ENCODE measurements at places on chromosomes 4 and X.

DNA sequence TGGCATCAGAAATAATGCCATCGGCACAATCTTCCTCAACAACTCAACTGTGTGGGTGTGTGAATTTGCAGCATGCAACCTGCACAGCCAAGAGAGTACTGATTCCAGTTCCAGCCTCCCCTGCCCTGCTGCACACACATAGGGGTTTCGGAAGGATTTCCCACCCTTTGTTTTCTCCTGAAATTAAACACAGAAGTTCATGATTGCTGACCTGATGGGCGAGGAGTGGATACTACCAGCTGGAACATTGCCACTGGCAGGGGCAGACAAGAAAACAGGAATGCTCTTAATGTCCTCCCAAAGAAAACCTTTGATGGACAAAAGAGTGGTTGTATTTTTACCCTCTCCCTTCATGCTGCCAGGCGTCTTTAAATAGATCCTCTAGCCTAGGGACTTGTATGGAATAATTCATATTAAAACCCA is 4.8 kb downstream of the NDP start:
- no peak for DNase-seq

DNA sequence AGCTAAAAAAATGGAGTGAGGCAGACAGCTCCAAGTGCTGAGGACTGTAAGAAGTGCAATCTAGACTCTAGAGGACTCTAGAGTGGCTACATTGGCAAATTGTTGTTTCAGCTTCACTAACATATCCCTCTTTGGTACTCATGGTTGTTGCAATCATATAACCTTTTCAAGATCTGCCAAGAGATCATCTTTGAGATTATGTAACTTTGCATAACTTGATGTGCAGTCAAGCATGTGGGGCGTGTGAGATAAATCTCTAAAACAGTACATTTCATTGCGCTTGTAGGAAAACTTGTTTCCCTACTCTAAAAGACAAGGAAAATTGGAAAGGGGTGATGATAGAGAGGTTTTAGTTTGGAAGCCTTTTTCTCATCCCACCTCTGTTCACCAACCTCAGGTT is 11.2 kb upstream of the BRS3 start:
- no peak for DNase-seq

DNA sequence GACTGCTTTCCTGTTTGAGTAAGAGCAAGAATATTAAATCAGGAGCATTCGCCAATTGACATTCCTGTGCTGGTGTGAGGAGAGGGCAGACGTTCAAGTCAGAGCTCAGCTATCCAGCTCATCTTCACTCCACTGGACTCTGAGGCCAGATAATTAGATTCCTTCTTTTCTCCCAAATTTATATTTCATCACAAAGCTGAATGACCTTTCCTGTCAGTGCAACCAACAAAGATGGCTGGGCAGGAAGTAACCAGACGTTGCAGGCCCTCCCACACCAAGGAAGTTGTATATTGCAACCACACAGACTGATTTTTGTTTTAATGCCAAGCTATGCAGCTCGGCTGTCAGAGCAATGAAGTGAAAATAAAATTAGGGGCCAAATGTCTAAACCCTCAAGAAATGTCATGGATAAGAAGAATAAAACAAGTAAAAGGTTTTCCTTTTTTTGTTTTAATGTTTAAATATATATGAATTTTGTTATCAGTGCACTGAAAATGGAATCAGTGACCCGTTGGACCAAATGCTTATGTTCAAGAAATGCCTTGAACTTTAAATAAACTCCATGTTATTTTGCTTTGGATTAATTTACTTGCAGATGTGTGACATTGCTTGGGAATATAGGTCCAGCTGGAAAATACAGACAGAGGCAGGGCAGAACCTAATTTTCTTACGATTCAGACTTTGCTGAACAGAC is 578.9 kb upstream of the FAT1 start:
- no peak for DNase-seq

GRCh38 chr4:139843641-139844040 is 178.0 kb downstream of the MGST2 start:
- no peak for DNase-seq

DNA sequence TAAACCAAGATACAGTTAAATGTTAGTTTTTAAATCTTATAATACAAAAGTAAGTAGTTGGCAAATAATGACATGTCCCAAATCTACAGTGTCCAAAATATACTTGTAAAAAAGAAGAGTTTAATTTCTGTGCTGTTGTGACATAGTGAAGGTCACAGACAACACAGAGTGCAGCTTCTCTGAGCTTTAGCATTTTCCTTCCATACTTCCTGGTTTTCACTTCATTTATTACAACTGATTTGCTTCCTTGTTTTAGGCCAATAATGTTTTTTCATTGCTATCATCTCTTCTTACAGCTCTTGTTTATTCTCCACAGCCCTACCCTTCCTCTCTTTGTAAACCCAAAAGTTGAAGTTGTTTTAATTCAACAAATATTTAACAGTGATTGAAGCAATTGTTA is 132.4 kb upstream of the TET2 start:
- no peak for DNase-seq

DNA sequence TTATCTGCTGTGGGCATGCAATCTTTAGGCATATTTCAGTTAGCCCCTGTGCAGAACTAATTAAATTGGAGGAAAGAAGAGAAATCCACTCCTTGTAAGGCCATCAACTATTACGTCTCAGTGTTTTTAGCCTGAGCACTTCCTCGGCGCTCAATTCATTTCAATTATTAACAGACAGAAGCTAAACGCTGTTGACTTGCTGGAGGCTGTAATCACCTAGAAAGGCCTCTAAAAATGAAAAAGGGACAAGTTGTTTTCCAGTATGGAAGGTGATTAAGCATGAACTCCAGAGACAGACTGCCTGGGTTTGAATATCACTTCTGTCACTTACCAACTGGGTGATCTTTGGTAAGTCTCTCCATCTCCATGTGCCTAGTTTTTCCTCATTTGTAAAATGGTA is 59.6 kb downstream of the LEF1 start:
- DNase-seq = no peak

DNA sequence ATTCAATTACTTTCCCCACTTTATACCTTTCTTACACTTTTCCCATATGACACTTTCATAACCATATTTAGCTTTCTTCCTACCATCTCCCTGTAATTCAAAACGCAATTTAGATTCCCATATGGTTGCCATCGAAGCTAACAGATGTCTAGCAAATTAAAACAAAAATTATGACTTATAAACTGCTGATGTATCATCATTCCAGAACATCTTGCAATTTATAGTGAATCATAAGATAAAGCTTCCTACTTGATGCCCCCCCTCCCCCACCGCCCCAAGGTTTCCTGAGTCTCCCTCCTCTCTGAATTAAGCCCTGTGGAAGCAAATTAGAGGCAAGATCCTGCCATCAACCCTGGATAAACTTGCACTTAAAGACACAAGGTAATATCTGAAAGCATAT is 5.4 kb downstream of the TSPAN5 start:
- no peak for DNase-seq

DNA sequence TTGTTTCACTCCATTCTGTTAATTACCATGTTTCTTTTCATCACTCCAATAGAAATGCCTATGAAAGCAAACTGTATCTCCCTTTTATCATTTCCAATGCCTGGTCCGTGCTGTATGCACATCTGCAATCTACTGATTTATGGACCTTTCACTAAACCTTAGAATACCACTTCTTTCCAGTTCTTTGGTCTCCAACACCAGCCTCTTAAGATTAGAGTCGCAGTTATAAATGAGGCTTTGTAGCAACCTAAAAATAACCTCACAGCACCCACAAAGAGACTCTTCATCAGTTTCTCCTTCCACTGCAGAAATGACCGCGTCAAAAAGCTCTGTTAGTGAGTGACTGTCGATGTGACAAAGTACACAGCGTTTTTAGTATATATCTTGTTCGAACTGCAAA is 282.6 kb downstream of the ADGRA3 start:
- no peak for DNase-seq

GRCh38 chr4:81351654-81352445 is 119.9 kb downstream of the RASGEF1B start:
- DNase-seq = peak; percentile 34

DNA sequence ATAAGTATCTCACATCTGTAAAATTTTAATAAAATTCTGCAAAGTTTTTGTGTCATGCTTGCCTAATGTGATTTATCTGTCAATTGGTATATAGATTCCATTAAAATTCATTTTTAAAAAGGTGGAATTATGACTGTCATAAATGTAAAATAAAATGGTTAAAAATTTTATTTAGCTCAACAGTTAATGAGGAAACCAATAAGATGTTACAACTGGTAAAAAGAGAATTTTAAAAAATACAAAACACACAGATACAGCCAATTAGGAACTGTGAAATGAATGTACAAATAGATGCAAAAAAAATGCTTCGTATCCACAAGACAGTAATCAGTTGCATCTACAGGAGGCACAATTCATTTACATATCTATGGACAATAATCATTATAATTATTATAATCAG is 297.6 kb downstream of the IL1RAPL1 start:
- no peak for DNase-seq

DNA sequence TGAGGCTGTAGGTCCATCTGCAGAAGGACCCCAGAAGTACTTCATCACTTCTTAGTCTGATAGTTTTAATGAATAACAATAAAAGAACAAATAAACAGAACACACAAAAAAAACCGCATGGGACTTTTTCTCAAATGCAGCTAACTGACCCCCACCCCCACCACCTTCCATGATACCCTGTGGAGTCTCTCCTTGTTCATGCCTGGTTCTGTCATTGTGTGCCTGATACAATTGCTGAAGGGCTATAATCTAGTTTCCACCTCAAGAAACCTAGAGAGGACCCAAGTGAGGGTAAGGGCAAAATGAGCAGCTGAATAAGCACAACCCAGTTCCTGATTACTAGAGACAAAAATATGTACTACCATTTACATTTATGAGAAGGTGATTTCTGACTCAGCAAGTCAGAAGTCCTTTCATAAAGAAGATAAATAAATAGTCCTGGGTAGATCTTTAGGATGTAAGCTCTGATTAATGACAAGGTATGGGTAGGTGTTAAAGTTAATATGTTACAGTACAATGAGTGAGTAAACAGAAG is 155.1 kb downstream of the TMA16 start:
- no peak for DNase-seq

DNA sequence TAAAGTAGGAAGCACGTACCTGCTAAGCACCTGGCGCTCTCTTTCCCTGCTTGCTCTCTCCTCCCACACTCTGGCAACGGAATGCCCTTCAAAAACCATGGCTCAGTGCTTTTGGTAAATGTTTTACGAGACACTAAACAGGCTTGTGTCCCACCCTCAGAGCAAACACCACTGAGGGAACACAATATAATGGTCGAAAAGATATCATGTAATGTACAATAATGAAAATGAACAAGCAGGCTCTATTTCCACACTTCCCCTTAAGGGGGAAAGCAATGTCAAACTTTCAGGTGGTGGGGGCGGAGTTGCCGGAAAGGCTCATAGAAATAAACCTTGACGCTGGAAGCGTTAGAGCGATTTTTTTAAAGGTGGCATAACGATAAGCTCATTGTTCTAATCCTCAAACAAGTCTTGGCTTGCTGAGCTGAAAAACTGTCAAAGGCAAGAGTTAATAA is 115.1 kb downstream of the RBM47 start:
- no peak for DNase-seq

GRCh38 chr4:99564921-99565320 is 1.1 kb upstream of the TRMT10A start:
- DNase-seq = no peak

- no peak for DNase-seq
Observed at GRCh38 chrX:55008571-55009358, 8.6 kb downstream of the APEX2 start.

GRCh38 chrX:43986083-43986482 is 12.9 kb upstream of the NDP start:
- no peak for DNase-seq

DNA sequence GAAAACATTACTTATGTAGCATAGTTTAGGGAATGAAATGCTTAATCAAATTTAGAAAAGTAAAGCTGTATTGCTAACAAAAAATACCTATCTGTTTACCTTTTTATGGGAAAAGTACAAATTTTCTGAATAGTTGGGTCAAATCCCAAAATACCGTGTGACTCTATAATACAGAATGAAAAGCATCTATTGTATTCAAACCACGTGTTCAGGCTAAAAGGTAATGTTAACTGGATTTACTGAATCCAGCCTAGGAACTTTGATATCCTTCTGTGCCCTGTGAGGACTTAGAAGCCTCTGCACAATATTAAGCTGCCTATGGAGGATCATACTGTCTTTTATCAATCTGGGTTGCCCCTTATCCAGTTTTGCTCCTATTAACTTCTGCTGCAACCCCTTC is 36.3 kb upstream of the AGA start:
- no peak for DNase-seq

GRCh38 chr4:4873203-4873602 is 13.7 kb downstream of the MSX1 start:
- no peak for DNase-seq

- DNase-seq = no peak
Observed at GRCh38 chr4:10971800-10972401, 287.3 kb upstream of the CLNK start.

DNA sequence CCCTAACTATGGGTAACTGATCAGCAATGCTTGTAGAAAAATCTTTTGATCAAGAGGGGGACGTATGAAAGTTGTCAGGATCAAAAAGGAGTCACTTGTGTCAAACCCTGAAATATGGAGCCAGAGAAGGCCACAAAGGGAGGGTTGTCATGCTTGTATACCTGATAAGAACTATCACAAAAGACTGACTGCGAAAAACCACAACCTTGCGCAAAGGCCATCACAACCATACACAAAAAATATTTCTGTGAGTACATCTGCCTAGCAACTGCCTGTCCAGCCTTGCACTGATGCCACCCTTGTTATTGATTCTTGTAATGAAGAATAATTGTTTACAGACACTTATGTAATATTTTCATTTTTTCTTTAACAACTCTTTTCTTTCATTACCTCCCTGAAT is 22.8 kb upstream of the EIF4E start:
- no peak for DNase-seq

GRCh38 chrX:7689791-7690412 is 153.1 kb upstream of the VCX start:
- DNase-seq = no peak

- no peak for DNase-seq
Observed at GRCh38 chrX:154382483-154383069, 3.5 kb downstream of the EMD start.

GRCh38 chr4:10172278-10172921 is 55.8 kb upstream of the WDR1 start:
- no peak for DNase-seq

- no peak for DNase-seq
Observed at GRCh38 chr4:110275871-110276270, 77.5 kb upstream of the ELOVL6 start.

GRCh38 chr4:115090483-115091075 is 22.8 kb downstream of the NDST4 start:
- no peak for DNase-seq

DNA sequence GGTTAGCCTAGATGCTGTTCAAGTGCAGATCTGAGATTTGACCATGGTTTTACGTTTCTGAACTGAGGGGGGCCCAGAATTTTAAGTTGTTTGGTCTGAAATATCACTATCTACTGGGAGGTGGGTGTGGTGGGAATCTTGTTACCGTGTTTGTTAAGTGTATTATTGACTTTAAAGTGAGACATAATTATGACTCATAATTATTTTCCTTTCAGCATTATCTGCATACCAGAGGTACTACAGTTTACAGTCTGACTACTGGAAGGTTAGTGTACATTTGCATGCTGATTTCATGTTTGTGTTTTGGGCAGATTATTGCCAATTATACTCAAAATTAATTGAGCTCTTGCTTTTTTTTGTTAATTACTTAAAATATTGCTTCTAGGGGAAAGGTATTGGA is 101.5 kb downstream of the KDM6A start:
- DNase-seq = no peak

GRCh38 chr4:25233194-25233593 is 639 bp upstream of the PI4K2B start:
- no peak for DNase-seq

- DNase-seq = no peak
Observed at GRCh38 chrX:47749185-47749967, 87.3 kb upstream of the ZNF81 start.
